Ovary (tissue), 10 donors: ENCODE measurements at places on chromosomes 6 and 20. TPM values are rescaled to one million over a fixed set of nuclear protein-coding genes. Genes with fewer than 3 reads are reported as not detected.
A peak's percentile ranks its signal among the peaks of the same experiment; 100 is the strongest.

DNA sequence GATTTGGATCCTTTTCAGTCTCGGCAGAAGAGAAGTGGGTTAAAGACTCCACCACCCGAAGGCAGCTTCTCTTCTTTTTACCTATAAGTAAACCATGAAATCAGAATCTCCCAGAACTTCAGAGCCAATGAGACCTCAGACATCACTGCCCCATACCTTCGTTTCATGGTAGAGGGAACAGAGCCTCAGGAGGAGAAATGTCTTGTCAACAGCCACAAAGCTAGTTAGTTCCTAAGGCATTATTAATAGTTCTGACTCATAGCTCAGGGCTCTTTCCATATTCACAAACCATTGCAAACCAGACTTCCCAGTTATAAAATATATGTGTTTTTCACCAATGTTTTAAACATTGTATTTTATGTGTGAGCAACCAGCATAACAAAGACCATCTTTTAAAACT, 118.7 kb upstream of the RIPOR2 start:
- no peak for DNase-seq

GRCh38 chr6:157864185-157864761, 41.2 kb downstream of the SNX9 start:
- no peak for DNase-seq

- DNase-seq, result peak; percentile 86
These were observed 50.5 kb upstream of the ASIP start for GRCh38 chr20:34190679-34191090.

- DNase-seq, result peak; percentile 84
These were observed 26.5 kb downstream of the MTHFD1L start for GRCh38 chr6:150891888-150892485.

- no peak for DNase-seq
These were observed 300.0 kb downstream of the ZFAND3 start for GRCh38 chr6:38119516-38119915.

GRCh38 chr6:142725024-142725770, 219.8 kb downstream of the HIVEP2 start:
- DNase-seq, result no peak

GRCh38 chr20:25327521-25328235, 63.0 kb downstream of the ABHD12 start:
- DNase-seq, result no peak

The SLC24A3 gene
- 40.5 TPM for total RNA-seq

DNA sequence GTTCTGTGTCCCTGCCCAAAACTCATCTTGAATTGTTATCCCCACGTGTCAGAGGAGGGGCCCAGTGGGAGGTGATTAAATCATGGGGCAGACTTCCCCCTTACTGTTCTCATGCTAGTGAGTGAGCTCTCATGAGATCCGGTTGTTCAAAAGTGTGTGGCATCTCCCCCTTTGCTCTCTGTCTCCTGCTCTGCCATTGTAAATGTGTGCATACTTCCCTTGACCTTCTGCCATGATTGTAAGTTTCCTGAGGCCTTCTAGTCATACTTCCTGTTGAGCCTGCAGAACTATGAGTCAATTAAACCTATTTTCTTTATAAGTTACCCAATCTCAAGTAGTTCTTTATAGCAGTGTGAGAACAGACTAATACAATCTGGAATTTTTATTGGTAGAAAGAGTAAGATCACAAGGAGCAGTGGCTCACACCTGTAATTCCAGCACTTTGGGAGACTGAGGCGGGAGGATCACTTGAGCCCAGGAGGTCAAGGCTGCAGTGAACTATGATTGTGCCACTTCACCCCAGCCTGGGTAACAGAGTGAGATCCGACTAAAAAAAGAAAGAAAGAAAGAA, 47.1 kb upstream of the SLC22A16 start:
- DNase-seq, result no peak

The SERPINB6 gene
- 156 TPM for total RNA-seq
